Stomach (tissue), 19 donors: ENCODE measurements at places on chromosomes 13 and 19. TPM values are rescaled to one million over a fixed set of nuclear protein-coding genes. Genes with fewer than 3 reads are reported as not detected.

Gene KLK4
- polyA plus RNA-seq, result not detected

DNA sequence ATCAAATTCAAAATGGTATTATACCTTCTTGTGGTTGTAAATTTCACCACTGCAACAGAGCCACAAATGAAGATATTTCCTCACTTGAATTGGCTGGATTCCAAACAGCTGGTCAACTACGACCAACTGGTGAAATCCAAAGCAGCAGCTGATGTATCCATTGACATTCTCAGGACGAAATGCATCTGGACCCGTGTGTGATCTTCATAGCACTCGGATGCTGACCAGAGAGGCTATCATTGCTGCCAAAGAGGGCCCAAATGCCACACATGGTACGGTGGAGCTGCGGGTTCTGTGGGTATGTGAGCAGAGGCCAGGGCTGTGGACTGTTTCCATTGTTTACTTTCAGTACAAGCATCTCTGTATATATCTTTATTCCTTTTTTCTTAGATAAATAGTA is 25.6 kb upstream of the PCCA start:
- H3K4me1 ChIP-seq, result no peaks in the 10 kb centered on the region
- no peak for DNase-seq
- no peaks in the 10 kb centered on the region for H3K27me3 ChIP-seq

DNA sequence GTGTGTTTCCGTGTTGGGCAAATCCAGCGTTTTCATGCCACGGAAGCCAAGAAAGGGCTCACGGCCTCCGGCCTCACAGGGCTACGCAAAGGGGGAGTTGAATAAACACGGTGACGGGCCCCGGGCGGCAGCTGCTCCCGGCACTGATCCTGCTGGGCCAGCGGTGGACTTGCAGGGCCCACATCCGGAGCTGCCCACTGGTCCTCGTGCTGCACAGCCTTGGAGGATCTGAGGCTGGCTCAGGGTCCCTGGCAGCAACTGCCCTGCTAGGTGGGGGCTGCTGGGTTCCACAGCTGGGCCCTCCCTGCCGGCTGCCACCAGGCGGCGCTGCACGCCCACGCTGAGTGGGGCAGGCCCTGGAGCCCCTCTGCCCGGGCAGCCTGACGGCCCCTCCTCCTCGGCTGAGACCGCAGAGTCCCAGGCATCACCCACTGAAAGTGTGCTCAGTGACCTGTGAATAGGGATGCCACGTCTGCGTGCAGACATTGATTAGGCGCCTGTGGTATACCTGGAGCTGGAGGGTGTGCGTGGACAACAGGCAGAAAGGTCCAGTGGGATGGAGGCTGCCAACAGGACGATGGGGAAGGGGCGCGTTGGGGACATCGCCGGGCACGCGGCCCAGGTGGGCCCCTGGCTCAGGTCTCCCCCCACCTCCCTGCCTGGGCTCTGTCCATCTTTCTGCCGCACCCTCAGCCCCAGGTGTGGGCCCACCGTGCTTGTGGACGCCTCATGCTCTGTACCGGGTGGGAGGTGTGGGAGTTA is 5.3 kb upstream of the HCN2 start:
- H3K36me3 ChIP-seq, result peaks cover 37% of the 10 kb centered on the region
- peaks cover 54% of the 10 kb centered on the region for H3K27me3 ChIP-seq
- peak; percentile 81 for DNase-seq
- H3K4me3 ChIP-seq, result no peak overlapping the region
- no peak overlapping the region for H3K27ac ChIP-seq
- H3K4me1 ChIP-seq, result peaks cover 9% of the 10 kb centered on the region

GRCh38 chr19:20103091-20103740 is 25.4 kb downstream of the ZNF90 start:
- peaks cover 13% of the 10 kb centered on the region for H3K36me3 ChIP-seq
- no peaks in the 10 kb centered on the region for H3K4me1 ChIP-seq
- no peaks in the 10 kb centered on the region for H3K27me3 ChIP-seq
- H3K27ac ChIP-seq, result no peak overlapping the region

GRCh38 chr19:6101991-6102390 is 8.3 kb downstream of the RFX2 start:
- DNase-seq, result no peak
- no peaks in the 10 kb centered on the region for H3K36me3 ChIP-seq
- H3K4me3 ChIP-seq, result no peak overlapping the region
- H3K27ac ChIP-seq, result peak overlapping the region; percentile 83
- no peaks in the 10 kb centered on the region for H3K27me3 ChIP-seq
